ENCODE measurements at places on chromosomes 12 and 14. TPM values are rescaled to one million over a fixed set of nuclear protein-coding genes. Genes with fewer than 3 reads are reported as not detected.

RTL1 gene
- 0.11 TPM for total RNA-seq

MFAP5 gene
- total RNA-seq, result not detected

KCNJ8 gene
- total RNA-seq, result not detected

LRTM2 gene
- total RNA-seq, result not detected

TMEM179 gene
- not detected for total RNA-seq

RESF1 gene
- 14.0 TPM for total RNA-seq

SPX gene
- total RNA-seq, result 787 TPM

OAS2 gene
- 6.3 TPM for total RNA-seq

SIX6 gene
- not detected for total RNA-seq

ANKRD33 gene
- total RNA-seq, result not detected

SMCO2 gene
- total RNA-seq, result not detected

CCDC38 gene
- not detected for total RNA-seq

ZNF740 gene
- total RNA-seq, result 24.0 TPM

CLEC4A gene
- 1.4 TPM for total RNA-seq

CDCA4 gene
- total RNA-seq, result 33.5 TPM

BEGAIN gene
- not detected for total RNA-seq

DTX1 gene
- total RNA-seq, result 481 TPM

TBX3 gene
- total RNA-seq, result not detected

KIF26A gene
- not detected for total RNA-seq

CLEC9A gene
- not detected for total RNA-seq

ANO2 gene
- not detected for total RNA-seq
